ENCODE measurements at places on chromosomes 5 and 9.

- no peak for DNase-seq
These were observed 16.4 kb upstream of the ADAMTSL1 start for GRCh38 chr9:18457510-18457909.

DNA sequence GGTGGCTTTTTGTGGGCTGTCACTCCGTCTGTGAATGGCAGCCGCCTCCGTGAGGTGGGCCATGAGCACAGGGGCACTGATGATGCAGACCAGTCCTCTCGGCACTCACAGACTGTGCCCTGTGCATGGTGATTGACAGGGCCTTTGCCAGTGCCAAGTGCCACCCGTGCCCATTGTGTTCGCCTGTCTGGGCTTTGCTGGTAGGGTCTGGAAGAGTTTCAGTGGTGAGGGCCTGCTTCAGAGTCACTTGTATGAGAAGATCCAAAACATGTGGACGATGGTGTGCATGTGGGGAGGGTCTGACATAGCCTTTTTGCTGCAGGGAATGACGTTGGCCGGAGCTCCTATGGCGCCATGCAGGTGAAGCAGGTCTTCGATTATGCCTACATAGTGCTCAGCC lies 34.9 kb downstream of the TENT4A start:
- DNase-seq: peak; percentile 2

DNA sequence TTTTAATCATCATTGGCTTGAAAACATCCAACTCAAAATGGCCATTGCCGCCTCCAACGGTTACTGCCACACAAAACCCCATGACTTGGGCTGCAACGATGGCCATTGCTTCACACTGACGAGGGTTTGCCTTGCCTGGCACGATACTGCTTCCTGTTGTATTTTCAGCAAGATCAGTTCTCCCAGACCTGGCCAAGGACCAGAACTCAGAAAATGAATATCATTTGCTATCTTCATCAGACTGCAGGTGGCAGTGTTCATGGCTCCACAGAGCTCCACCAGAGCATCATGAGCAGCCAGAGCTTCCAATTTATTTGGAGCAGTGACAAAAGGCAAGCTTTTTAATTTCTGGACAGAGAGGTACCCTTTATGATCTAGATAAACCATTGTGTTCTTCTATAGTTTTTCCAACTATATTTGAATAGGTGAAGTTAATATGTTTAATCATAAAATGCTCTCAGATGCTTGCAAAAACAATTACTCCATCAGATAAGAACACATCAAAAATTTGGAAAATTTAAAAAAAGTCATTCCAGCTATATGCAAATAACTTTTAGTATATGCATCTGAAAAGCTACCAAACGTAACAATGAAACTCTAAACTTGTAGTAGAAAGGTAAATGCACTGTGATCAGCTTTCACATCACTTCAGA lies 10.4 kb downstream of the AMACR start:
- DNase-seq: peak; percentile 49

GRCh38 chr5:102910240-102911226 lies 155.4 kb downstream of the PAM start:
- no peak for DNase-seq

DNA sequence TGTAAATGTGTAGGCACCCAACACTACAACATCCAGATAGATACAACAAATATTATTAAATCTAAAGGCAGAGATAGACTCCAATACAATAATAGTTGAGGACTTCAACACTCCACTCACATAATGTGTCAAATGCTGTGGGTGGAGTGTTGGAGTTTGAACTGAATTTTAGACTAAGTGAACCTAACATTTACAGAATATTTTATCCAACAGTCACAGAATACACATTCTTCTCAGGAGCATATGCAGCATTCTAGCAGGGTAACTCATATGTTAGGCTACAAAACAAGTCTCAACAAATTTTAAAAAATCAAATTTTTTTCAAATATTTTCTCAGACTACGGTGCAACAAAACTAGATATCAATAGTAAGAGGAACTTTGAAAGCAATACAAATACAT lies 648.7 kb upstream of the CDH18 start:
- no peak for DNase-seq

DNA sequence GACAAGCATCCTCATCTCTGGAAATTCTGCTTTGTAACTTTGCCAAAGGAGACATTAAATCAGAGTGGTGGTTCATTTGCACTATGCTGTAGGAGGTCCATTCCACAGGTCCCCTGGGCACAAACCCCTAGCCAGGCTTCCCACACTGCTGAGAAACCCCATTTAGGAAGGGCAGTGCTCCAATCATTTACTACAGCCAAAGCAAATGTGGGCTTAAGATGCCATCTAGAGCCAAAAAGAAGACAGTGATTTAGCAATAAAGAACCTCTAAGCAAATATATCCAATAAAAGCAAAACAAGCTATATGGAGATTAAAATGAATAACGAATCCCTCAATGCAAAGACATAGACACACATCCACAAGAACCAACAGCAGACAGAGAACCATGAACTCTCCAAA lies 129.0 kb upstream of the ALDH1B1 start:
- no peak for DNase-seq

DNA sequence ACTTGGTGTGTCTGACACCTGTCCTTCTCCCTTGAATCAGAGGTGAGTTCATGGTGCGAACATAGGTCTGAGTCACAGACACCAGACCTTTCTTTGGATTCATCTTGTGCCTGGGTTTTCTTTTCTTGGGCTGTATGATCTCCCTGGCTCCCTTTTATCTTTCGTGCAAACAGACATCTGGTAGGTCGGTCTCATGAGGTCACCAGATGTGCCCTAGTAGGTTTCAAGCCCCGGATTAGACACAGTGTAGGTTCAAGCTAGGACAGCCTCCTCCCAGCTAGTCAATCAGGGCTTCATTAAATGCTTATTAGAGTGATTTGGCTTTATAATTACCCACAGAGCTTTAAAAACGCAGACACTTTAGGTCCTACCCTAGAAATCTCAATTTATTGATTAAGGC lies 106.0 kb upstream of the MYO10 start:
- DNase-seq: no peak

DNA sequence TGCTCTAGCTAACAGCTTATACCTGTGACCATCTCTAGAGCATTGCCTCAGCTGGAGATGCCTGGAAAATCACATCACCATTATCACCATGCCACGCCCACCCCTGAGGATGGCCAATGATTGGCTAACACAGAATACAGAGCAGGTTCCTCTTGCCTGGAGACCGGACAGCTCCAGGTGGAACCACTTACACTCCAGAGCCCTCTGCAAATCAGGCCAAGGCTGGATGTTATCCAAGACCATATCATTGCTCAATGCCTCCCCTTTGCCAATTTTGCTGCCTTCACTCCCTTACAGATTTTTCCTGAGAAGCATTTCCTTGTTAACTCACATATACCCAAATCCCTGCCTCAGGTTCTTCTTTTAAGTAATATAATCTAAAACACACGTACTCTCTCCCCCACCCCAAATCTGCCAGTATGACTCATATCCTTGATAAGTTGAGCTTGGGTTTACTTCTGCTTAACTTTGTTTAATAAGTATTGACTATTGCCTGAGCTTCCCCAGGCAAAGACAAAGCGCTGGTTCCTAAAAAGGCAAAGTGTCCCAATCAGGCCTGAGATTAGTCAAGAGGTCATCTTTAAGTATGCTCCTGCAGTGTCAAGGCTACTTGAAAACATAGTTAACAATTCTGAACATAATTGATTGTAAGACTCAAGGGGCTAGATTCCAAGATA lies 309.6 kb downstream of the EPB41L4A start:
- DNase-seq: no peak

GRCh38 chr5:353612-354580 lies 32.4 kb downstream of the AHRR start:
- no peak for DNase-seq

- no peak for DNase-seq
These were observed 3.9 kb downstream of the LPAR1 start for GRCh38 chr9:111034170-111034897.

- DNase-seq: no peak
These were observed 31.0 kb upstream of the TENT4A start for GRCh38 chr5:6682239-6682638.

- DNase-seq: peak; percentile 51
These were observed 511 bp downstream of the ARL15 start for GRCh38 chr5:54309691-54310432.

DNA sequence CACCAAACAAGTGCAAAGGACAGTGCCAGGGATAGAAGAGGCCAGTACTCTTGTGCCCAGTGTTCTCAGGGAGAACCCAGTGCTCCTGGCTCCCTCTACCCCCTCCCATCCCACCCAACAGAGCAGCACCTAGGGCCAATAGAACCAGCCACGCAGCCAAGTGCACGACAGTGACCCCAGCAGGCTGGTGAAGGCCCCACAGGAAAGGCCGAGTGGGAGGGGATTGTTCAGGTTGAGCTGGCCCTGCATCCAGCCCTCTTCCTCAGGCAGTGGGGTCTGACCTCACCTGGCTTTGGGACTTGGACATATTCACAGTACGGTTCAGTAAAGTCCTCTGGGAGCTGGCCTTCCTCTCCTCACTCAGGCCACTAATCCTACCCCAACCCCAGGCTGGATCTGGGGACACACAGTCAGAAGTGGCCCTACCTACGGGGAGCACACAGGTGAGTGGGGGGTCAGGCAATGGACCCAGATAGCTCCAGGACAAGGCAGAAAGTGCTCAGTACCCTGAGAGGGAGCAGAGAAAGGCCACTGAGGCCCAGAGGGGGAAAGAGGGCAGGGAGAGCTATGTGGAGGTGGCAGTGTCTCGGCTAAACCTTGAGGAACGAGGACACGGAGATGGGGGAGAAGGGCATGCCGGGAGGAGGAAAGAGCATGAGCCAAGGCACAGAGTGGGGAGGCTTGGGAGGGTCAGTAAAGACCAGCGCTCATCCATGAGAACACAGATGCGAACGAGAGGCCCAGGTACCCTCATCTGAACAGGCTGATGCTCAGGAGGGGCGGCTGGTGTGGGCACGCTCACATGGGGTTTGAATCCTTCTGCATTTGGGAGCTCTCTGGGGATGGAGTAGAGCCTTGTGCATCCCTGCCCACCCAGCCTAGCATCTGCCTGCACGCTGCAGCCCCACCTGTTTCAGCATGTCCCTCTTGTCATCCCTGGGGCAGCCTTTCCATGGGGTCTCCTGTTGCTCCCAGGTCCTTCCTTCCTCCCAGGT lies 25.6 kb downstream of the POLR1E start:
- DNase-seq: no peak

DNA sequence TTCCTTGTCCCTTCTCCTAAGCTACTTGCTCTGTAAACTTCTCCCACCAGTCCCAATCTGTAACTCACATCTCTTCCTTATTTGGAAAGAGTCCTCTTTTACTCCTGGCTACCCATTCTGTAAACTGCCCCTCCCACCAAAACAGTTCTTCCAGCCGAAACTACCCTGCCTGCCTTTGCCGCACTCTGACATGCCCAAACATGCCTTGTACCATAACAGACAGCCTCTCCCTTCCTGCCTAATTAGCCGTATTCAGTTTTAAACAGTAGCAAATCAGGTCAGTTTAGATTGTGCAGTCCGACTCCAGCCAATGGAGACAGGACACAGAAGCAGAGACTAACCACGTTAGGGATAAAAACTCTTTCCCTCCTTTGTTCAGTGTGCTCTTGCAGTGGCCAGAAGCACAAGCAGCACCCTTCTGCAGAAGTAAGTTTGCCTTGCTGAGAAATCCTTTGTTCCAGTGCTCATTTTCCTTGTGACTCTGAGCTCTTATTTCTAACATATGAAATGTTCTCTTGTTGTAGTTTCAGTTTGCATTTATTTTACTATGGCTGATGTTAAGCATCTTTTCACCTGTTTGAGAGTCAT lies 5.4 kb upstream of the GLT6D1 start:
- no peak for DNase-seq

GRCh38 chr9:136185596-136186366 lies 19.1 kb downstream of the LHX3 start:
- DNase-seq: no peak

- DNase-seq: no peak
These were observed 11.1 kb downstream of the DPP7 start for GRCh38 chr9:137103206-137103999.

DNA sequence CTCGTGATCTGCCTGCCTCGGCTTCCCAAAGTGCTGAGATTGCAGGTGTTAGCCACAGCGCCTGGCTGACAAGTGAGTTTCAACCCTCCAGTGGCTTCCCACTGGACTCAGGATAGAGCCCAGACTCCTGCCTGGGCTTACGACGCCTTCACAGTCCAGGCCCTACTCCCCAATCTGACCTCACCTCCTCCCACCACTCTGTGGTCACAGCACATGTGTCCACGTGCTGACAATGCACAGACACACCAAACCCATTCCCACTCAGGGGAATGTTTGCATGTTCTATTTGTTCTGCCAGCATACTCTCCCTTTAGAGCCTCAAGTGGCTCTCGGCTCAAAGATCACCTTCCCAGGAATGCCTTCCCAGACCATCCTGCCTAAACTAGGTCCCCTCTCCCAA lies 31.1 kb upstream of the TRIM14 start:
- no peak for DNase-seq

- DNase-seq: no peak
These were observed 4.7 kb upstream of the SLC2A6 start for GRCh38 chr9:133483611-133484010.

DNA sequence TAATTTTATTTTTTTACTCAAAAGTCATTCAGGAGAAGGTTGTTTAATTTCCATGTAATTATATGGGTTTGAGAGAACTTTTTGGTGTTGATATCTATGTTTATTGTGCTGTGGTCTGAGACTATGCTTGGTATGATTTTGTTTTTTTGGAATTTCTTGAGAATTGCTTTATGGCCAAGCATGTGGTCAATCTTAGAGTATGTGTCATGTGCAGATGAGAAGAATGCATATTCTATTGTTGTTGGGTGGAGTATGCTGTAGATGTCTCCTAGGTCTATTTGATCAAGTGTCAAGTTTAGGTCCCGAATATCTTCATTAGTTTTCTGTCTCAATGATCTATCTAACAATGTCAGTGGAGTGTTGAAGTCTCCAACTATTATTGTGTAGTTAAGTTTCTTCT lies 134.9 kb downstream of the HMHB1 start:
- no peak for DNase-seq

GRCh38 chr5:35313291-35313690 lies 83.0 kb upstream of the PRLR start:
- DNase-seq: no peak

DNA sequence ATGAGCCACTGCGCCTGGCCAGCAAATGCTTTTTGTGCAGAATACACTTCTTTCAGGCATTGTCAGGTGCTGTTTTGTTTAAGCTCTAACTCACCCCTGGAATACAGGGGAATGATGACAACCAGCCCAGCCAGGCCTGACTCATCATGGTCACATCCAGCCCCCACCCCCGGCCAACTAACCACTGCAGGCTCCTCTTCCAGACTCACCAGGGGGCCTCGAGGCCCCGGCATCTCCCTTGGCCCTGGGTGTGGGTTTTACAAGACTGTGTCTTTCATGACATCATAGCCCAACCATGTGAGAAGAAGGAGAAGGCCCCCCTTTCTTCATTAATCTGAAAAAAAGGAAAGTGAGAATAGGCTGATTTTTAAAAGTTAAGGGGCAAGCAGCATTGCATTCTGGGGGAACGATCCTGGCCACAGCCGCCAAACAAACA lies 35.5 kb downstream of the OLFML2A start:
- peak; percentile 47 for DNase-seq

- no peak for DNase-seq
These were observed 60.6 kb downstream of the DRD1 start for GRCh38 chr5:175383350-175383749.

- no peak for DNase-seq
These were observed 321.0 kb downstream of the AGTPBP1 start for GRCh38 chr9:85420750-85421149.

Measured in transverse colon (tissue), 4 donors.